ENCODE measurements at places on chromosomes 11 and 22.

GRCh38 chr11:32071811-32072210, 19.1 kb upstream of the RCN1 start:
- DNase-seq, result no peak

DNA sequence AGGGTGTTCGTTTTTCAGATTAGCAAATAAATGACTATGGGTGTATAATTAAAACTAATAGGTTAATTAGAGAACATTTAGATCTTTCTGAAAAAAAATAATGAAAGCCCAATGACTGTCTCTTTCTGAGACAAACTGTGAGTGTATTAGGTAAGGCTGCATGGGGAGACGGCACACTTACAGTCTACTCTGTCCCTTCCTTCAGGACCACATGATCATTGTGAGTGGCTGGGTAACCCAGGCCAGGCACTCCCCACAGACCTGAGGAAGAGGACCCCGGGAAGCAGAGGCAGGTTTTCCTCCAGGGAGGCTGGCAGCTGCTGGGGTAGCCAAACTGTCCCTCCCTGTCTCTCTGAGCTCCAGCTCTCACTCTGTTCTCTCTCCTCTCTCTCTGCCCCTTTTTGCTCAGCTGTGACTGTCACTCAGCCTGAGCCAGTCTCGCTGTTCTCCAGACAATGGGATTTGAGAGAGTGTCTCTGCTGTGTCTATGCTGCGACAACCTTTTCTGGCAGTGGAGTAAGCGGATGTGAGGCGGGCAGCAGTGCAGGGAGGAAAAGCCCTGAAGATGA, 83.1 kb upstream of the NCAM1 start:
- no peak for DNase-seq

DNA sequence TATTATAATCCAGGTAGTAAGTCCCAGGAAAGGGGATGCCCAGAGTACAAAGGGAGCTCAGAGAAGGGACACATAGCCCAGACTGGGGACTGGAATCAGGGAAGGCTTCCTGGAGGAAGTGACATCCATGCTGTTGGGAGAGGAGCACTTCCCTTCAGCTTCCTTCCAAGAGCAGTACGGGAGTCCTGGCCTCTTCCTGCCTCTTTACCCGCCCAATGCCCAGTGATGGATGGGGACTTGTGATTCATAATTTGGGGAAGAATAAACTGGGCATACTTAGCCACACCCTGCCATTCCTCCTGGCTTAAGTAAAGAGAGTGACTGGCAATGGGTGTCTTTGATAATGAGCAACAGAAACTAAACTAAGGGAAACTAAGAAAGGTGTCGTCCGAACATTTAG, 11.5 kb downstream of the C11orf91 start:
- no peak for DNase-seq

DNA sequence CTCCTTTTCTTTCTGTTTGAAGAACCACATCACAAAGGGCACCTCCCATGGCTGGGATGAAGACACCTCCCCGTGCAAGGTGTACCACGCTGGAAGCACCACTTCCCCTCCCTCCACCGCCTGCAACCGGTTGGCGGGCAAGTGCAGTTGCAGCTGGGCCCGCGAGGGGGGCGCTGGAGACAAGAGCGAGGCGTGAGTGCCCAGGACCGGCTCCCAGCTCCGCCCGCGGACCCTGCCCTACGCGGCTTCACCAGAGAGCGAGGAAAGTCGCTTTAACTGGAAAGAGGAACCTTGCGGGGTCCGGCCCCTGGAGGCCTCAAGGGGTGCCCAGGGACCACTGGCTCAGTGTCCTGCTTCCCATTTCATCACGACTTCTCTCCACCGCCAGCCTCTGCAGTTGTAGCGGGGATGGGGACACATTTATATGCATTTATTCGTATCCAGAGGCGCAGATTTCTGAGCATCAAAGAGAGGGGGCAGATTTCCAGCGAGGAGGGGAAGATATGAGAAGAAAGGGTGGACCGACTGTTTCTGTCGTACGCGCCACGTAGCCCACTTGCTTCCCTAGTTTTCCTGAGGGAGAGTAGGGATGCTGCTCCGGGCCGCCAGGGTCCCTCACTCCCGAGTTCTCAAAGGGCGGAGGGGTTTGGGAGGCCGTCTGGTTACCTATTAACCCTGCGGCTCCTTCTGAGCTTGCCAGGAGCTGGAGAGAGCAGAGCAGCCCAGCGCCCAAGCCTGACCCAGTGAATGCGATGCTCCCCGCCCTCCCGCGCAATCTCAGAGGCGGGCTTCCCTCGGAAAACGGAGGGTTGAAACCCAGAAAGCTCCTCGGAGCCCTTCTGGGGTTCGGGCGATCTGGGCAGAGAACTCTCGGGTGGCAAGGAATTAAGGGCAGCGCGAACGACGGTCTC, 3.5 kb downstream of the ESAM start:
- DNase-seq, result no peak

- no peak for DNase-seq
These were observed 2.3 kb upstream of the INPPL1 start for GRCh38 chr11:72222106-72222891.
